ENCODE measurements at places on chromosomes 7 and 10. TPM values are rescaled to one million over a fixed set of nuclear protein-coding genes. Genes with fewer than 3 reads are reported as not detected.

CRYGN gene
- polyA plus RNA-seq: not detected

DDX21 gene
- polyA plus RNA-seq: 237 TPM

- DNase-seq: no peak
Observed at GRCh38 chr10:108360187-108360586, 1195.7 kb upstream of the SORCS1 start.

CNPY1 gene
- polyA plus RNA-seq: not detected

DNA sequence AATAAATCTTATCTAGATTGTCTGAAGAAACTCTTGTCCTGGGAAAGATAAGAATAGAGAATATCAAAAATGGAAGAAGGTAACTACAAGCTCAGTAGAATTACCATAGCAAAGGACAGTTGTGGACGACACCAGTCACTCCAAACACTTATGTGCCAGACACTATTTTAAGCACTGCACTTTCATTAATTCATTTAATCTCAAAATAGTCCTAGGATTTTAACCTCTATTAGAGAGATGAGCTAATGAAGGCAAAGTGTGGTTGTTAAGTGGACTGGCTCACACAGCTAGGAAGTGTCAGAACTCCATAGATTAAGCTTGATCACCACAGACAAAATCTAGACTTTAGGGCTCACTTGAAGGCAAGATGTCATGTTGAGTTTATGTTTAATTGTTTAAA lies 168.9 kb downstream of the CDC14C start:
- DNase-seq: no peak

All from K562 (cell line).